ENCODE measurements at places on chromosomes 5 and 9.
A peak's percentile ranks its signal among the peaks of the same experiment; 100 is the strongest.

- DNase-seq = no peak
Observed at GRCh38 chr5:142979636-142980035, 209.5 kb downstream of the ARHGAP26 start.

DNA sequence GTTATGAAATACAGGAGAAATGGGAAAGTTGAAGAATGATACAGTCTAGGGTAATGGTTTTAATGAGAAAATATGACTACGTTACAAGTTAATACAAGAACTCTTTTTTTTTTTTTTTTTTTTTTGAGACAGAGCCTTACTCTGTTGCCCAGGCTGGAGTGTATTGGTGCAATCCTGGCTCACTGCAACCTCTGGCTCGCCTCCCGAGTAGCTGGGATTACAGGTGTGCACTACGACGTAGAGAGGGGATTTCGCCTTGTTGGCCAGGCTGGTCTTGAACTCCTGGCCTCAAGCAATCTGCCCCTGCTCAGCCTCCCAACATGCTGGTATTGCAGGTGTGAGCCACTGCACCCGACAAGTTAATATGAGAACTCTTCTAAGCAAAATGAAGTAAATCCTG lies 77.1 kb upstream of the SELENOP start:
- no peak for DNase-seq

- DNase-seq = peak; percentile 14
Observed at GRCh38 chr5:579211-579610, 32.9 kb upstream of the CEP72 start.

DNA sequence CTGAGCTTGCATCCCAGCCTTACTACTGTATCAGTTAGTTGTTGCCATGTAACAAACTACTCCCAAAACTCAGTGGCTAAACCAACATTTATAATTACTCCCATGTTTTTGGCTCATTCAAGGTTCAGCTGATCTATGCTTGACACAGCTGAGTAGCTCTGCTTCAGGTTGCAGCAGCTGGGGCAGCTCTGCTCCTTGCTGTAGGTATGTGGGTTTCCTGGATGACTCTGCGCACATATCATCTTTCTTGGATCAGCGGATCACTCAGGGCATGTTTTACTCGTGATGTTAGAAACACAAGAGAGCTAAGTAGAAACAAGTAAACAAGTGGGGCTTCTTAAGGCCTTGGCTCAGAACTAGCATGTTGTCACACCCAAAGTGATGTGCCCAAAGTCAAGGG lies 15.1 kb downstream of the TEK start:
- peak; percentile 20 for DNase-seq

DNA sequence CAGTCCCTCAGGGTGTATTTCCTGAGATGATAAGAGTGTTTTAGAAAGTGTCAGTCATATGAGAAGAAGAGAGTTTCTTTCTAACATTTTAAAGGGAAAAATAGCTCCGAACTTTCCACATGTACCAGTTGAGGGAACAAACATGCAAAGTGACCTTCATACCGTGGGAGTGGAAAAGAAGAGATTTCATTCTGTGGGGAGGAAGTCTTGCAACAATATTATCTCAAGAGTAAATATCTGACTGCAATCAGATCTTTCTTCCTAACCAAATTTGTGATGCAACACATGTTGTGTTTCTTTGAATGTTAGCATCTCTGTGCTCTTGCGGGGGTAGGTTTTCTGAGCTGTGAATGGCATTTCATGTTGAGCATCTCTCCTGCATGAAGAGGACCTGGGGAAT lies 30.6 kb downstream of the ANKRD55 start:
- DNase-seq = no peak

DNA sequence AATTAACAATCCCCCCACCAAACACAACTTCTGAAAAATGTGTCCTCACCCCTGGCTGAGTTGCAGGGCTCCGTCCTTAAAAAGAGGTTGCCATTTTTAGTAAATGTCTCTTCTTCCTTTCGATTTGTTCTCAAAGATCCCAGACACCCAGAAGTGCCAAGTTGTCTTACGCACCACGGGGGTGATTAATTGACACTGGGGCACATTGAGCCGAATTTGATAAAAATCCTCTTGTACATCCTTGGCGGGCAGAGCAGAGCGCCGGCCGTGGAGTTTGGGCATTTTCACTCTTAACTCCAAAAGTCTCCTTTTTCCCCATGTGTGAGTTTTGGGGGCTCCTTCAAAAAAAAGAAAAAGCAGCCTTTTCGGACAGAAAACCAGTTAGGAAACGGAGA lies 4.5 kb downstream of the LMX1B start:
- DNase-seq = no peak

GRCh38 chr9:126684345-126684744 lies 70.6 kb downstream of the LMX1B start:
- DNase-seq = no peak

GRCh38 chr5:124660229-124661093 lies 86.0 kb downstream of the ZNF608 start:
- DNase-seq = no peak

DNA sequence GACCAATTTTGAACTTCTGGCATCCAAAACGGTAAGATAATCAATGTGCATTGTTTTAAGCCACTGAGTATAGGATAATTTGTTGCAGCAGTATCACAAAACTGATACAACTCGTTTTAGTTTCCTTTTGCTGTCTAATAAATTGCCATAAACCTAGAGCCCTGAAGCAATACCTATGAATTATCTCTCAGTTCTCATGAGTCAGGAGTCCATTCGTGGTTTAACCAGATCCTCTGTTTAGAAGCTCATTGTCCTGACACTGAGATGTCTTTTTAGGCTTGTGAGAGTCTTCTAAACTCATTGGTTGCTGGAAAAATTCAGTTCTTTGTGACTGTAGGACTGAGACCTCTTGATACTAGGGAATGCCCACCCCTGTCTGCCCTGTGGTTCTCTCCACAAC lies 262.9 kb downstream of the SEMA5A start:
- DNase-seq = no peak

- no peak for DNase-seq
Observed at GRCh38 chr5:93741136-93741811, at the start of gene POU5F2. POU5F2 (minus strand) TSS chr5:93741600; CDS start chr5:93741563, 37 bp downstream.

DNA sequence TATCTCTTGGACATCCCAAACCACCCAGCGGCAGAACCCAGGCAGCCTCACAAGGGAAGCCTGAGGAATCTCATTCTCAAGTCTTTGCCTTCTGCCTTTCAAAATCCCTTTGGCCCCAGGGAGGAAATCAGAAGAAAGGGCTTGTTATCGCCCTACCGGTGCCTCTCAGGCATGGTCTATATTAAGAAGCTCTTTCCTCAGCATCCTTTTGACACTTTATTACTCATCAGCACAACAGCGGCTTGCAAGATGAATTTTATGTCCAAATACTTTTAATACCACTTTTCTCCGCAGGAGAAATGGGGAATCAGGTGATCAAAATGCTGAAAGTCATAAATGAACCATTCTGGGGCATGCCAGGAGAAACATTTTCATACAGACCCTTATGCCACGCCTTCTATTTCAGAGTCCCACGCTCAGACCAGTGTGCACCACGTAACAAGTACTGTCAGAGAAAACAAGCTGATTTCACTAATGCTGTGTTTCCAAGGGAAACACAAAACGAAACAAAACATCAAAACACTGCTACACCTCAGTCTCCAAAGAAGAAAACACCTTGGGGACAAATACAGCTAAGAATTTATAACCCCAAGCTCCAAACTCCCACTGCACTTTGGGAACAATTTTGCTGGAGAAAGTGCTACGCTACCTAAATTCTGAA lies 30.0 kb downstream of the RAPGEF1 start:
- no peak for DNase-seq

DNA sequence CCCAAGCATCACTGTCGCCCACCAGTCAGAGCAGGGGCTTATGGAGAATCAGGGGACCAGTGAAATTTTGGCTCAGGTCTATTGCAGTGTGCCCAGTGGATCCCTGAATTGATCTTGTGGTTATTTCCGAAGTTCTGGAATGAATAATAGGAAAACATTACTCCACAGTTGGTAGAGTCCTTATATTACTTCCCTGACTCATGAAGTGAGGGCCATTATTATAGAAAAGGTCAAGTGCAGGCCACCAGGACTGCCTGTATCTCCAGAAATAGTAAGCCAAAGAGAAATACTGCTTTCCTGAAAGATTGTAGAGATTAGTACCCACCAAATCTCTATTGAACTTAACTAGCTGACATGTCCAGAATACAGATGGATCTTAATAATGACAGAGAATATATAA lies 335.0 kb downstream of the NPR3 start:
- DNase-seq = no peak

GRCh38 chr5:95090774-95091173 lies 194.1 kb downstream of the MCTP1 start:
- DNase-seq = no peak

GRCh38 chr9:89810431-89810830 lies 205.6 kb downstream of the GADD45G start:
- peak; percentile 59 for DNase-seq

DNA sequence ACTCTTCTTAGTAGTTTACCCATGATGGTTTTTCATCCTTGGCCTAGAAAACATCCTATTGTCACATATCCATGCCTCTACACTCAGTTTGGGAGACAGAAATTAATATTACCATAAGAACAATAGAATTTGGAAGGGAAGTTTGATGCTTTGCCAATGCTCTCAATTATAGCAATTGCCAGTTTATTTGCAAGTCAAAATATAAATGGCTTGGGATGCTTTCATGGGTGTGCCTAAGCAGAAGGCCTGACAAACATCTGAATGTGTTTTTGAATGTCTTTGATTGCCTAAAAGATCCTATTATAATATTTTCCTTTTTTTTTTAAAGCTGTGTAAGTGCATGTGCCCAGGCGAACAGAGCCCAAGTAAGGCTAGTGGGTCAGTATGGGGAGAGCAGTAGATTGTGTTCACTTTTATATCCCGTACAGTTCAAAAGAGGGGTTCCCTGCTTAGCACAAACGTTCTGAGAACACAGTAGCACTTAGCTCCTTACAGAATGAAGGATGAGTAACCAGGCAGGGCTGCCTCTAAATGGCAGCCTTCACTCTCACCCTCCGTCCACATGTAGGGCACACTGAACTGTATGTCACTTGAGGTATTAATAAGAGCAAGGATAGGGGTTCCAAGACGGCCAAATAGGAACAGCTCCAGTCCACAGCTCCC lies 56.0 kb upstream of the AGXT2 start:
- DNase-seq = no peak

GRCh38 chr5:39394946-39395345 lies 29.8 kb downstream of the DAB2 start:
- no peak for DNase-seq

- no peak for DNase-seq
Observed at GRCh38 chr5:67098656-67099055, 97.9 kb downstream of the CD180 start.

GRCh38 chr9:38281917-38282316 lies 110.6 kb upstream of the ALDH1B1 start:
- DNase-seq = peak; percentile 17

DNA sequence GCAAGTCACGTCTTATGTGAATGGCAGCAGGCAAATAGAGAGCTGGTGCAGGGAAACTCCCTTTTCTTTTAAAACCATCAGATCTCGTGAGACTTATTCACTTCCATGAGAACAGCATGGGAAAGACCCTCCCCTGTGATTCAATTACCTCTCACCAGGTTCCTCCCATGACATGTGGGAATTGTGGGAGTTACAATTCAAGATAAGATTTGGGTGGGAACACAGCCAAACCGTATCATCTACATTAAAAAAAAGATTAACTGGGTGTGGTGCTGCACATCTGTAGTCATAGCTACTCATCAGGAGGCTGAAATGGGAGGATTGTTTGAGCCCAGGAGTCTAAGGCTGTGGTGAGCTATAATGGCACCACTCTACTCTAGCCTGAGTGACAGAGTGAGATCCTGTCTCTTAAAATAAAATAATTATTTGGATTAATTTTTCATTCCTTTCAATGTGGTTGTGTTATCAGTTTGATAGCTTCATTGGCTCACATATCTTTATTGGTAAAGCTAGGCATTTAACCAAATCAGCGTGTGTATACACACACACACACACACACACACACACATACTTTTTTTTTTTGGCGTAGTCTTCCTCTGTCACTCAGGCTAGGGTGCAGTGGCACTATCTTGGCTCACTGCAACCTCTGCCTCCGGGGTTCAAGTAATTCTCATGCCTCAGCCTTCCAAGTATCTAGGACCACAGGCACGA lies 21.8 kb downstream of the DENND4C start:
- no peak for DNase-seq

- no peak for DNase-seq
Observed at GRCh38 chr9:100639854-100640253, 62.0 kb downstream of the CAVIN4 start.
